ENCODE measurements at places on chromosomes 11 and 22.

- no peak for DNase-seq
These were observed 10.0 kb upstream of the ANKRD13D start for GRCh38 chr11:67278939-67279588.

- no peak for DNase-seq
These were observed 11.2 kb upstream of the UBQLNL start for GRCh38 chr11:5527716-5528115.

DNA sequence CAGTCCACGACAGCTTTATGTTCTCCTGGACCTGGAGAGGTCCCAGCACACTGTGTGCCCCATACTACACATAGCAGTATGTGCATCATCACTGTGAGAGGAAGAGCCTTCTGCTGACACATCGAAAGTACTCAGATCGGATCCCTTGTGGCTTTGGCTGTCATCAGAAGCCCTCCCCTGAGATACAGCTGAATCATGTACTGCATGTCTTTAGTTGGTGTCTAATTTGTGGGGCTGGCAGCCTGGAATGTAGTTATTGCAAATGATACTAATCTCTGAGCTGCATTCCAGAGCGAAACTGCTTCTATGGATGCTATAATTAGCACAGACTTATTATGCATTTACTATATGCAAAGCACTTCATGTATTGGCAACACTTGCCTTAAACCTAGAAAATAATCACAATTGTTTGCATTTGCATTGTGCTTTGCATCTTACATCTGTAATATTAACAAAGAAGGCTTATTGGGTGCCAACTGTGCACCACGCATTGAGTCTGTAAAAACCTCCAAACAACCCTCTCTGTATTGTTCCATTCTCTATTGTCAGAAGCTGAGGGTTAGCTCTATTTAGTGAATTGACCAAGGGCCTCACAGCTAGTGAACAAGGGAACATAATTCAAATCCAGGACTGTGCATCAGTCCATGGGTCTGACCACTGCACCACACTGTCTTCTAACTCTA lies 89.2 kb upstream of the CRTAM start:
- DNase-seq, result peak; percentile 25

DNA sequence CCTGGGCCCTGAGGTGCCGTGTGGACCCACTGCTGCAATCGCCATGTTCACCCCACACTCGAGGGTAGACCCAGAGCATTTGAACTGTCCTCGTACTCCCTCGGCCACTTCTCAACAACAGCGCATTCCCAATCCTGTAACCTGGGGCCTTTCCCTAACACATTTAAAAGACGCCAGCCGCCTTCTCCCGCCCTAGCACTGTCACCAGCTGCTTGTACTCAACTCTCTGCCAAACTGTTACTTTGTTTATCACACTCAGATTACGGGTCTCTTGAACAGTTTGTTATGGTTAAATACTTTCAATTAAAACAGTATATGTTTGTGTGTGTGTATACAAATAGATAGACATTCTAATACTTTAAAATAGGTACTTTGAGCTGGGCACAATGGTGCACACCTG lies 20.7 kb downstream of the CDKN1C start:
- DNase-seq, result no peak

Data from CD8-positive, alpha-beta T cell (primary cell).